GM18507 (cell line): ENCODE measurements at places on chromosomes 7 and 10.

GRCh38 chr10:26780793-26781601, 79.8 kb downstream of the ABI1 start:
- no peak for DNase-seq

- DNase-seq, result no peak
Observed at GRCh38 chr7:102455596-102455995, 9.1 kb downstream of the ALKBH4 start.

DNA sequence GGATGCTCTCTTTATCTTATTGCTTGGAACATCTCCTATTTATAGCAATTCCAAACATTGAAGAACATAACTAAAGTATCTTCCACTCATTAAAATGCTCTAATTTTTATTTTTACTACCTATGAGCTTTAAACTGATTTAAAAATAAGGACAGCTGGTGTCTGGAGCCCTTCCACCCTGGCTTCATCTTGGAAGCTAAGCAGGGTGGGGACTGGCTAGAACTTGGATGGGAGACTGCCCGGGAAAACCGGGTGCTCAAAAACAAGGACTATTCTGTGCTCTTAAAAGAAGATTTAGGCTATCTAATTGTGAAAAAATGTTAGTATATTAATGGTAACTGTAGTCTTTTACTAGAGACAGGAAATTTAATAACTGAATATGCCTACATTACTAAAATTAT, 69.2 kb downstream of the ARMC3 start:
- no peak for DNase-seq

DNA sequence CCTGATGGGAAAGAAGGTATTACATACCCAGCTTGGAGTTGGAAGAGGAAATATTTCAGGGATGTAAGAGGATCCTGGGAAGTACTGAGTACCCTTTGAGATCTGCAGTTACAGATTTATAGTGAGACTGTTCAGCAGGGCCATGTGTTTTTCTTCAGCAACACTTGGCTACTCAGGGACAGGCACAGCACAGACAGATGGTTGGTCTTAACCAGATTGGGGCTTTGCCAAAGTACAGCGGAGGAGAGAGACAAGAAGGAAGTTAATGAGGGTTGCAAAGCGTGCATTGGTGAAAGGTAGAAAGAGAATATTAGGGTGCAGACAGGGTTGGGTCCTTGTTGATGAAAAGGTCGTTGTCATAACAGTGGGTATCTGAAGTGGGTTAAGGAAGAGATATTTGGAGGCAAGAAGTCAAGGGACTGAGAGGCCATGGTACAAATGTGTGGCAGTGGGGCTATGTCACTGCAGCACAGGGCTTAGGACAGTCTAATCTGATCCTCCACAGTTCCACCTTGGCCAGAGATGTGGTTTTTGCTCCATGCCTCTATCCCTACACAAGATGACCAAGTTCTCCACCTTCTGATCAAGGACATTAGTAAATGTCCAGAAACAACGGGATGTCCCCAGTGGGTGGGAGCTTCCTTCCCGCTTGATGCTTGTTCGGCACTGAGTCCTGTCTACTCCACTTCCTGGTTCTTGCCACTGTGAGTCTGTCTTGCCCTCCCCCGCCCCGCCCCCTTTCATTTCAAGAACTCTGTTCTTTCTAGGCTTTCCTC, 18.9 kb upstream of the DNAJC1 start:
- DNase-seq, result no peak

- no peak for DNase-seq
Observed at GRCh38 chr10:43044961-43045621, 31.8 kb upstream of the RET start.

GRCh38 chr7:16402940-16403339, 18.4 kb downstream of the CRPPA start:
- DNase-seq, result no peak

DNA sequence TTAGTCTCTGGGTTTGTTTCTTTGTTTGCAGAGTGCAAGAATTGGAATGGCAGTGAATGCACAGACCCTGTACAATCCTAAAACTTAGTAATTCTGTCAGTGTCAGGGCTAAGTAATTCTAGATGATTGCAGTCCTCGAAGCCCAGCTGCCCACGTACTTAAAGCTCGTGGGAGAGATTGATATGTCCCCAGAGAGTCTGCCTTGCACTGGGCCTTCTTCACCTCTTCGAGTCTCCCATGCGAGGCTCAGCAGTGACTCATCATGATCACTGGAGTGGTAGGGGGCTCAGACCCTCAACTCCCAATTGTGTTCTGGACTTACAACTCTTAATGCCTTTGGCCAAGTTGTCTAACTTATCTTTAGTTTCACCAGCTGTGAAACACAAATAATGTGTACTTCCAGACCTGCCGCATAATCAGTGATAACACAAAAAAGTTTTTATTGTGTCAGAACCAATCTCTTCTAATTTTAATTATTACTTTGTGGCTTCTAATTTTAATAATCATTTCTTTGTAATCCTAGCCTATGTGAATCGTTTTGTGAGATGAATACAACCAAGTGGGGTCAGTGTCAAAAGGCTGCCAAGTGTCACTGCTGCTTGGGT, 345.6 kb upstream of the LRGUK start:
- DNase-seq, result no peak

DNA sequence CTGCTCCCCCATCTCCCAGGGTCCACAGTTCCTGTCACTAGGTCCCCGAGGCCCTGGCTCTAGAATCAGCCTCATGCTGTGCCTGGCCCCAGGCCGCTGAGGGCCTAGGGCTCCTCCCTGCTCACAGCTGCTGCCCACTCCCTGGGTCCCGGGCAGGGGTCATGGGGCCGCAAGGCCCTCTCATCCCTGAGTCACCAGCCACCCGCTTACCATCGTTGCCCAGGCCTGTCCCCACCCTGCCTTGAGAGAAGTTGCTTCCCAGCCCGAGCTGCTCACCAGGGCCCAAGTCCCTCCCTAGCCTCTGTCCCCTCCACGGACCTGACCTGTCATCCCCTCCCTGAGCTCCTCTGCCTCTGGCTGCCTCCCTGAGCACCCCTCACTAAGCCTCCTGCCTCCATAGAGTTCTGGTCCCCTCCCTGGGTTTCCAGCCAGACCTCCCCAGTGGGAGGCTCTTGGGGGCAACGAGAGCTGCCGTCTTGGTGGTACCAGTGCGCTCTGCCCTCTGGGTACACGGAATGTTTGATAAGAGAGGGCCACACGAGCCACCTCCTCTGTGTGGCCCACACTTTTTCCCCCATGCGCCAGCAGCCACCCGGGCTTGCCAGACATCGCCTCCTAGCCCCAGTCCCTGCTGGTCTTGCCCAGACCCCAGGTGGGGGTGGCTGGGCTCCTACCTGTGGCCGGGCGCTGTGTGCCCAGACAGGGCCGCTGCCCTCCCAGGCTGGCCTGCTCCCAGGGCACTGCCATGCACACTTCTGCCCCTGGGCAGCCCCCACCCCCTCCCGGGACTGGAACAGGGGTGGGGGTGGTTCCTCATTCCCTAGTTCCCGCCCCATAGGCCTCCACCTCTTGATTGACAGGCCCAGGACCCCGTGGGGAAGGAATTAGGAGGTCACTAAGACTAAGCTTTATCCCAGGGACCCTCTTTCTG, 21.3 kb downstream of the MLXIPL start:
- no peak for DNase-seq

- DNase-seq, result no peak
Observed at GRCh38 chr7:23356168-23356567, 57.0 kb downstream of the MALSU1 start.
